ENCODE measurements at places on chromosomes 6 and 20.

DNA sequence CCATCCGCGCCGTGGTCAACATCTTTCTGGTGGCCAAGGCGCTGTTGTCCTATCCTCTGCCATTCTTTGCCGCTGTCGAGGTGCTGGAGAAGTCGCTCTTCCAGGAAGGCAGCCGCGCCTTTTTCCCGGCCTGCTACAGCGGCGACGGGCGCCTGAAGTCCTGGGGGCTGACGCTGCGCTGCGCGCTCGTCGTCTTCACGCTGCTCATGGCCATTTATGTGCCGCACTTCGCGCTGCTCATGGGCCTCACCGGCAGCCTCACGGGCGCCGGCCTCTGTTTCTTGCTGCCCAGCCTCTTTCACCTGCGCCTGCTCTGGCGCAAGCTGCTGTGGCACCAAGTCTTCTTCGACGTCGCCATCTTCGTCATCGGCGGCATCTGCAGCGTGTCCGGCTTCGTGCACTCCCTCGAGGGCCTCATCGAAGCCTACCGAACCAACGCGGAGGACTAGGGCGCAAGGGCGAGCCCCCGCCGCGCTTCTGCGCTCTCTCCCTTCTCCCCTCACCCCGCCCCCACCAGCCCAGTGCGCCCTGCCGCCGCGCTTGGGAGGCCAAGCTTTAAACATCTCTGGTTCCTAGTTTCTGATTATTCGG lies 4.0 kb downstream of the SLC32A1 start:
- peak; percentile 66 for DNase-seq

- no peak for DNase-seq
These were observed 67.4 kb downstream of the TOX2 start for GRCh38 chr20:43982016-43982415.

- peak; percentile 31 for DNase-seq
These were observed 98.8 kb upstream of the CITED2 start for GRCh38 chr6:139473231-139473701.

- peak; percentile 71 for DNase-seq
These were observed at the start of gene F13A1 for GRCh38 chr6:6319952-6320811. TSS of gene F13A1 (minus strand) at chr6:6320662. CDS start at chr6:6318664, 1,998 bp downstream.

DNA sequence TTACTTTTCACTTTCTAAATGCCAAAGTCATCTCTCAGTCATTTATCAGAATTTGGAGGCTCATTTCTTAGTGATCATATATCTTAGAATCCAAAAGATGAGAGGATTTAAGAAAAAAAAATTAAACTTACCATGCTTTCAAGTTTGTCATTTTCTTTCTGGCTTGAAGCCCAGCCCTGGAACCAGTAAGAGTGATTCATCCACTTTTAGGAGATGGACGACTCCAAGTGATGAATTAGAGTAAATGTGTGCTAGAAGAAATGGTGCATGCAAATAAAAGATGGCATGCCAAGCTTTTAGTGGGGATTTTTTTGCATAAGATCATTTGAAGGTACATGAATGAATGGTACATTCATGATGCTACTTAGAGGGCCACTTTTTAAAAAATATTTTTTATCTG lies 20.1 kb downstream of the PLCB1 start:
- no peak for DNase-seq

DNA sequence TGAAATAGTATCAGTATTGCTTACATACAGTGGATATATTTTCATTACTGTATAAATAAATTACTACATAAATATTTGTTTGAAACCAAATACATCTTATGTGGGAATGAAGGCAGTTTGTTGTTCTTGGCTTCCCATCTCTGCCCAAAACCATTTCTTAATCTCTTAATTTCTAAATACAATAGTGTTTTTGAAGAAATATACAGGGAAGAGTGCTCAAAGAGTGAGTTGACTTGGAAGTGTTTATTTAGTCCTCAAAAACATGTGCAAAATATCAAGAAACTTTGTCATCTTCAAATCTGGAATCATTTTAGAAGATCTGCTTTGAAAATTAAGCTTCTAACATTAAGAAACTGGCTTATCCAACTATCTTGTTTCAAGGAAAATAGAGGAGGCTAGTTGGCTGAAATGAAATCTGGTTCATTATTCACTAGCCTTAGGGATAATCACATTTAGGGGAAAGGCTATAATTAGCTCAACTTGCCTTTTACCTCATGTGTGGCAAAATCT lies 259.8 kb upstream of the FLRT3 start:
- DNase-seq: no peak

- DNase-seq: no peak
These were observed 143.5 kb upstream of the AFDN start for GRCh38 chr6:167683028-167683862.

GRCh38 chr6:131958542-131959470 lies 7.6 kb upstream of the CCN2 start:
- no peak for DNase-seq

DNA sequence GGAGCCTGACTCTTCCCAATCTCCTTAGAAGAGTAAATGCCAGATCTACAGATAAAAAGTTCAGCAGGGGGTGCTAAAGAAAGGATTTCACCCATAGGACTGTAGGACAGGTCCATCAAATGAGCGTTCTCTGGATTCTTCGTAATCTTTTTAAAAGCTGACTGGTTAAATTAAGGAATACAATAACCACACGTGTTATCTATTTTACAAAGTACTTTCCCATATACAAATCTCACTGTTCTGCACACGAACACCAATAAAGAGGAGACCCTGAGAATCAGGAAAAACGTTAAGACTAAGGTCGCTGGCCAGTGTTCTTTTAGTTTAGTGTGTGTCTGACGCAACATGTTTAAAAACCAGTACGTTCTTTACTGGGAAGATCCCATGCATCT lies 542 bp downstream of the TUBE1 start:
- DNase-seq: no peak

- no peak for DNase-seq
These were observed 144.0 kb downstream of the LRRC1 start for GRCh38 chr6:53938810-53939209.

DNA sequence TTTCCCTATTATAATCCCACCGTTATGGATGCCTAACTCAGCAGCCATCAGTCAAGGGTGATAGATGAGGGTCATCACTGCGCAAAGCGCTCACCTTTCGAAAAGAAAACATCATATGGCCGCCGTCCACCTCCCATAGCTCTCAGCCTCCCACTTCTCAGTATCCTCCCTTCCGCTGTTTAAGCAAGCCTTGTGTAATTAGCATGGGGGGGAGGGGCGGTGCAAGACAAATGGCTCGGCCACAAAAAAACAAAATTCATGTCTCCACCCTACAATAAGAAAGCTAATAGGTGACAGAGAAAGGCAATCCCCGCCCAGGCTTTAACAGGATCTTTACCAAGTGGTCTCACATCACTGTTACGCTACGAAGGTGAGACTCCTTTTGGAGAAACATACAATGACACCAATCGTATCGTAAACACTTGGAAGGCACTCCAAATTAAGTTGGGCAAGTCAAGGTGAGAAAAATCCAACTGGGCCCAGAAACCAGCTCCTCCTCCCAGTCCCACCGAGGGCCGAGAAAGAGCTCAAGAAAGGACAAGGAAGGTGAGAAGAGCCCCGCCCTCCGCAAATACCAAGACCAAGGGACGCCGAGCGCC lies 645 bp downstream of the DDX39B start:
- no peak for DNase-seq

DNA sequence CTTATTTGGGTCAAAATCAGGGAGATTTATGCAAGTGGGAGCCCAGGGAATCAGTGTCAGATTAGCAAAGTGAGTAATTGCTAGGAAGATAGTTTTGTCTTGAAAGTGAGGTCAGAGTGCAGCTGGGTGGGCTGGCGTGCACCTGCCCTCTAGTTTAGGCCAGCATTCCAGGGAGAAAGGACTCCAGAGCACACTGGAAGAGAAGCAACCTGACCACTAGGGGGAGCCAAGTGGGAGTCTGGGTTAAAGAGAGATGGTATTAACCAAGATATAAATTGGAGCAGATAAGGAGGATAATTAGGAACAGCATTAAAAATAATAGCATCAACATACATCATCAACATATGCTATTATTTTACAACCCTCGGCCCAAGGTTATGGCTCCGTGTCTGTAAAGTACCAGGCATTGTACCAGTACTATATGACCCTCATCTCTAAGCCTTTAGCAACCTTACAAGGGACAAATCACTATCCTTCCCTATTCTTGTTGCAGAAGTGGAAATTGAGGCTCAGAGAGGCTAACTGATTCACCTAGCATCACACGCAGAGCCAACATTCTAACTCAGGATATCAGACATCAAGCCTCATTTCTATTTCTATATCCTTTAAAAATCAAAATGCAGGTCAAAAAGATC lies 57.8 kb downstream of the SLC2A10 start:
- DNase-seq: peak; percentile 51

GRCh38 chr20:25699914-25700313 lies 3.3 kb upstream of the ZNF337 start:
- DNase-seq: no peak

DNA sequence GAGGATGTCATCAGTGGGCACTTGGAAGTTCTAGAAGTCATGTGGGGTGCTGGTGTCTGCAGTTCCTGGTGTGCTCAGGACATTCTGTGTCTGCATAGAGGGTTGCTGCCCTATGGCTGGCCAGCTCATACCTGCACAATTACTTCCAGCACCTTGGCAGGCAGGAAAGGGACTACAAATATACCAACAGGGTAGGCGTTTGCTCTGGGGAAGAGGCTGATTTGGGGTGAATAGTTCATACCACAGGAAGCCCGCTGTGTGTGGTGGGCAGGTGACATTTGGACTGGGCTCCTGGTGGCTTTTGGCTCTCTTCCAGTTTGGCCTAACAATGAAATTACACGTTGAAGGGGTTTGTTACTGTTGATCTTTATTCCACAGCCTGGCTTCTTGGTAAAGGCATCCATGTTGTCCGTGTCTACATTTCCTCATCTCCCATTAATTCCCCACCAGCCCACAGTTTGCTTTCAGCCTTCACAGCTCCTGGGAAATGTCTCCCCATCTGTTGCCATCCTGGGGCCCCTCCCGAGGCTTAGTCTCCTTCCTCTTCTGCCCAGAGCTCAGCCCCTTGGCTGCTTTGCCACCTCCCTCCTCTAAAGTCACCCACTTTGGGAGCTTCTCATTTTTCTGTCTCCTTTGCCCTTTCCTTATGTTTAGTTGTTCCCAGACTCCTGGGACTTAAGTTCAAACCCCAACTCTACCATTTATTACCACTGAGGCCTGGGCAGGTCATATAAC lies 88.1 kb downstream of the RSPH3 start:
- DNase-seq: no peak

DNA sequence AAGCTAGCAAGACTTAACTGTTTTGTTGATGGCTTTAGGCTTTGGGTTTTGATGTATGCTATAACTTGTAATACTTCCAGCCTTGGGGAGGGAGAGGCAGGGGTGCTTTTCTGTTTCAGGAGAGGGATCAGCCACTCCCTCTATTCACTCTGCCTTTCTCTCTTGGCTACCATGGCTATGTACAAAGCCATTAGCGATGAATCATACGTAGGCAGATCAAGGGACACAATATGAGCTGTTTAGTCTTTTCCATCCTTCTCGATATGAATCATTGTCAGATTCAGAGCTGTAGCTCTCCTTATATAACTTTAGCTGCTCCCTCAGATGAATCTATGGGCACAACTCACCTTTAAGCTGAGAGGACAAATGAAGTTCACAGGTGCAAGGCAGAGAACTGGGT lies 230.6 kb downstream of the TSHZ2 start:
- no peak for DNase-seq

DNA sequence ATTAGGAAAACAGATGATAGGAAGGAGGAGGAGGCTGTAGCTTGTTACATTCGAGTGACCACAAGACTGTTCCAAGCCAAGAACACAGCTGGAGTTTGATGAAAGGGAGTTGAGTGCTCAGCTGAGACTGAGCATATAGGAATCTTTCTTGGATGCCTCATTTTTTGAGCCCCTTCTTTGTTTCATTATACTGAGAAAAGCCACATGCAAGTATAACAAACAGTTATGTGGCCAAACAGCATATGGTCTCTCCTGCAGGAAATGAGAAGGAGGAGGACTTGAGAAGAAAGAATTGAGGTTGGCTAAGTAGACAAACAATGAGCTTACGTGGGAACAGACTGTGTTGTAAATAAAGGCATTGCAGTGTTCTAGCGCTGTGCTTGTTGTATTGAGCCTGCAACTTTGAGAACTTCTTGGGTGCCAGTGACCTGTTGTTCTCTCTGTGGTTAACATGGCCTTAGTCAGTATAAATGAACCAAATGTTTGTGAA lies 78.3 kb downstream of the AKAP7 start:
- no peak for DNase-seq

GRCh38 chr20:8718279-8718678 lies 350.6 kb upstream of the PLCB4 start:
- no peak for DNase-seq

GRCh38 chr6:3033652-3034051 lies 34.0 kb downstream of the NQO2 start:
- no peak for DNase-seq

- peak; percentile 19 for DNase-seq
These were observed 134.9 kb downstream of the SCML4 start for GRCh38 chr6:107689190-107689589.

- DNase-seq: no peak
These were observed 6.2 kb downstream of the GDF5 start for GRCh38 chr20:35431621-35432429.

DNA sequence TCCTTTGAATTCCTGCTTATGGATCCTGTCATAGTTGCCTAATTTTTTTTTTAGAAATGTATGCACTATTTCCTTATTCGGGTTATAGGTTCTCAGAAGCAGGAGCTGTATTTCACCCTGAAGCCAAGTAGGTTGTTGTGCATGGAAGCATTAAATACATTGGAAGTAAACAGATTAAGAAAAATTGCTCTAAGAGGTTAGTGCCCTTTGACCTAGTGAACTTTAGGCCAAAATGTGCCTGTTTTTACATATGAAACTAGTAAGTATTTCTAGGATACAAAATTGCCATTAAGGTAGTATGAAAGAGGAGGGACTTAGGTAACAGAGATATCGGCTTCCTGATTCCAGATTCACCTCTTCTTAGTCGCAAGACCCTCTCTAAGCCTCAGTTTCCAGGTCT lies 377.9 kb downstream of the SYNE1 start:
- DNase-seq: no peak

DNA sequence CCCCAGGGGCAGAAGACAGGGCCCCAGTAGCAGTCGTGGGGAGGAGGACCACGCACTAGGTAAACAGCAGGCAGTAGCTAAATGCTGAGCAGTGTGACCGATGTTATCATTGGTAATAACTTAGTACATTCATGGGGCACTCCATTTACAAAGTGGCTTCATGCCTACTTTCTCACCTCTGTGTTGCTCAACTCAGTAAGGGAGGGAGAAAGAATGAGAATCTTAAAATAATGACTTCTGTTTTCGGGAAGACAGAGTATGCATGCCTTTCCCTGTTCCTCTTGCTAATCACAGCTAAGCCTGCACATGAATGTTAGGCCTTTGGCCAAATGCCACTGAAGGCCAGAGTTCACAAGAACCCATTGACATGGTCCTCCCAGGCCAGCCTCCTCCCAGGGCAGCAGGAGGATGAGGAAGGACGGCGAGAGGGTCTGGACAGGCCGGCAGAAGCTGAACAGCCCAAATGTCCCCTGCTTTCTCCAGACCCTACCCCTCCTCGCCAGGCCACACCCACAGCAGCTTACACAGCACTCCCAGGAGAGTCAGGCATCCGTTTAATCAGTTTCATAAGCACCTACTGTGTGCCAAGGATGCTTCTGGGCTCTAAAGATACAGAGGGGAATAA lies 183.4 kb downstream of the ANKRD60 start:
- DNase-seq: no peak

GRCh38 chr20:50692552-50692933 lies 1.2 kb upstream of the RIPOR3 start:
- no peak for DNase-seq

Data from H9 (cell line).